ENCODE measurements at places on chromosomes 2 and 18.

DNA sequence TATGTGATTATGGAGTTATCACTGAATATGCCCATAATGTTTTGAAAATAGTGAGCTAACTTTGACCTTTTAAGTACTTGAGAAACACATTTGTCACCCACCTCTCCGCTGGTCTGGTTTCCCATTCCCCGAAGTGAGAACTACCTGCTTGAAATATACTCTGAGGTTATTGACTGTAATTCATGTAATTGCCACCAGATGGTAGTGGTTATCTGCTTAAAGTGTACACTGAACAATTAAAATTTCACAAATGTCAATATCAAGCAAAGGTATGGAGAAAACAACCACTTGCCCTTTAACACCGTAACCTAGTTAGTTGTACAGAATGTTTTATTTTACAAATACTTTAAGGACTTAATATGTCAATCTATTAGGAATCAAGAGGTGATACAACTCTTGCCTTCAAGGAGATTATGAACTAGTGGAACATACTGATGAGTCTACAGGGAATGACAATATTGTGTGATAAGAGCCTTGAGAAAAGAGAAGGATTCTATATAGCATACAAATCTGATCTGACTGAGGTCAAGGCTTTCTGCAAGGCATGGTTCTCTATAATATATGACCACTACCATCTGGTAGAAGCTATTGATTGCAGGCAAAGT, 316.8 kb upstream of the KCNH7 start:
- no peak for DNase-seq

DNA sequence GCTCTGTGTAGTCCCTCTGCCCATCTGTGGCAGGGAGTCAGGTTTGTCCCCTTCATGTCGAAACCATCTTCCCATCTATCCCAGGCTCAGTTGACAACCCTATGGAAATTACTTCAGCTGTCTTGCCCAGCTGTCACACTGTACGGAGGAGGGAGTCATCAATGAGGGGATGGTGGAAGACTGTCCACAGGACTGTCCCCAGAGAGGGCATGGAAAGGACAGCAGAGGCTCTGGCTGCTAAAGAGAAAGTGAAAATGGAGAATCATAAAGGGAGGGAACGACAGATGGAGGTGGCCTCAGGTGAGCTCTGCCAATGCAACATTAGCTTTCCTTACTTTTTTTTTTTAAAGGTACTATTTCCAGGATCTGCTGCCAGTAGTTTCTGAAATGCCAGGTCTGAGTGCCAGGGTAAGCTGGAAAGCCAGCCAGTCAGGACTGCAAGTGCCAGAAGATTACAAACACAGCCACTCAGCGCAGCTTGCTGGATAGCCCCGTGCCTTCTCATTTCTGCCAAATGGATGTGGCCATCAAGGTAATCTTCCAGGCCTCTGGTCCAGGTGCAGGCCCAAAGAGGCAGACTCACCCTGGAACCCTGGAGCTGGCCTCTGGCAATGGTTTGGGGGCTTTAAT, 192.8 kb downstream of the AGPS start:
- no peak for DNase-seq

GRCh38 chr2:176582176-176582575, 312.9 kb downstream of the MTX2 start:
- DNase-seq, result no peak

DNA sequence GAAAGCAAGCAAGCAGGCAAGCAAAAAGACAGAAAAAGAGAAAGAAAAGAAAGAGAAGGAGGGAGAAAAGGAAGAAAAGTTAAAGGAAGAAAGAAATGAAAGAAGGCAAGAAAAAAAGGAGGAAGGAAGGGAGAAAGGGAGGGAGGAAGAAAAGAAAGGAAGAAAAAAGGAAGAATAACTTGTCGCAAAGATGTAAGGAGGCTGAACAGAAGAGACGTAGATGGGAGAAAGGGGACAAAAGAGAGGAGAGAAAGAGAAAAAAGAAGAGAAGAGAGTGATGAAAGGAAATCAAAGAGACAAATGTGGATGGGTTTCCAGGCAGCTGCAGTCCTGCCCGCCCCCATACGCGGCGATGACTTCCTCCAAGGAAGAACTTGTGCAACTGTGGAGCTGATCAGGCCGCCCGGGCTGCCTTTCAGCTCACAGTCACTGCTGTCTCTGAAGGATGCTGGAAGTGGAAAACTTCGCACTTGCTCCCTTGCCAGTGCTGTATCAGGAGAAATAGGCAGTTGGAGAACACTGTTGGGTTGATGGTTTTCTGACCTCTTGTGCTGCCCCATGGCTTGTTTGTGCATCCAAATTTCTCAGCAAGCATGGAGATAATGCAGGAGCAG, 52.9 kb downstream of the TRIB2 start:
- no peak for DNase-seq

DNA sequence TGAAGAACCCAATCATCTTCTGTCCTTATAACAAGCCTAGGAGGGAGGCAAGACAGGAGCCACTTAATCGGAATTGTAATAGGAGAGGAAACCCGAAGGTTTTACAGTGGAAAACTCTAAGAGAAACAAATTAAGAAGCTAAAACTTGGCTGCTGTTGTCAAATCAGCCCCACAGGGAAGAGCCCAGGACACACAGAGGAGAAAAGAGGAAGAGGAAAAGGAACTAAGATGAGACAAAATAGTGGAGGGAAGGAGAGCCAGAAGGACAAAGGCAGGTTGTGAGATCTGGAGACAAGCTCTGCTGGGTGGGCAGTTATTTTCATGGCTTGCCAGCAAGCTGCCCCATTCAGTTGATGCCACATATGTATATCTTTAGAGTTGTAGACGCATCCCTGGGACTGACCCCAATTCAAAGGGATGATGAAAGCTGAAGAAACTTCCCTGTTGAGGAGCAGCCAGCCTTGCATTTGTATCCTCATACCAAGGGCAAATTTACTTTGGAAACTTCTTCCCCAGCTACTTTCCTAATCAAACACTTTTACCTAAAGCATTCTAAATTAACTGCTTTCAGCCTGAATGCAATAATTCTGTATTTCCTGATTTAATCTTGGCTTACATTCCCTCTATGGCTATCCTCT, 499.8 kb upstream of the MEIS1 start:
- DNase-seq, result no peak

DNA sequence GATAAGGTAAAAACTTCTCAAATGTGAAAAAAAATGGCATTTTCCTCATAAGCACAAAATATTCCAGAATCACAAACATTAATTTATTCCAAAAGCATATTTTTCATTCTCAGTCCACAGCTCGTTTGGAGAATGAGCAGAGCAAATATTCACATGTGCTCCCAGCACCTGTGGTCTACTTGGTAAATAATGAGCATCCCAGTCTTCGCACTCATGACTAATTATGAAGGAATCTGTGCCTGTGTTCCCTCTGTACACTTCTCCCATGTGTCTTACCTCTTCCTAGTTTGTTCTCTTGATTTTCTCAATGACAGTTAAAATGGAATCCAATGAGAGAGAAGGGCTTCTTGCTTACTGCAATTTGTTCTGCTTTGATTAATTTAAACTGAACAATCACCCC, 671.0 kb upstream of the SOX11 start:
- no peak for DNase-seq

DNA sequence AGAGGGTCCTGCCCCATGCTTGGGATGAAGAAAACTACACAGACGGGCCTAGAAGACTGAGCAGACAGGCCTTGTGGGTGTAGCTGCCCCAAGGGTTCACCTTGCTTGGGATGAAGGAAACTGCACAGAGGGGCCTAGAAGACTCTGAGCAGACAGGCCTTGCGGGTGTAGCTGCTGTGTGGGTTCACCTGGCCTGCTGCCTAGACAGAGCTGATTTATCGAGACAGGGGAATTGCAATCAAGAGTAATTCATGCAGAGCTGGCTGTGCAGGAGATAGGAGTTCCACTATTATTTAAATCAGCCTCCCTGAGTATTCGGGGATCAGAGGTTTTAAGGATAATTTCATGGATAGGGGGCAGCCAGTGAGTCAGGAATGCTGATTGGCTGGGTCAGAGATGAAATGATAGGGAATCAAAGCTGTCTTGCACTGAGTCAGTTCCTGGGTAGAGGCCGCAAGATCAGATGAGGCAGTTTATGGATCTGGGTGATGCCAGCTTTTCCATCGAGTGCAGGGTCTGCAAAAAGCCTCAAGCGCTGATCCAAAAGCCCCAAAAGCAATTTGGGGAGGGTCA, 341.4 kb downstream of the GALR1 start:
- DNase-seq, result no peak
